ENCODE measurements at places on chromosomes 12 and 14.

- no peak for DNase-seq
These were observed 12.3 kb downstream of the HMGA2 start for GRCh38 chr12:65836419-65837197.

- no peak for DNase-seq
These were observed 1.8 kb downstream of the KIF26A start for GRCh38 chr14:104140213-104140462.

DNA sequence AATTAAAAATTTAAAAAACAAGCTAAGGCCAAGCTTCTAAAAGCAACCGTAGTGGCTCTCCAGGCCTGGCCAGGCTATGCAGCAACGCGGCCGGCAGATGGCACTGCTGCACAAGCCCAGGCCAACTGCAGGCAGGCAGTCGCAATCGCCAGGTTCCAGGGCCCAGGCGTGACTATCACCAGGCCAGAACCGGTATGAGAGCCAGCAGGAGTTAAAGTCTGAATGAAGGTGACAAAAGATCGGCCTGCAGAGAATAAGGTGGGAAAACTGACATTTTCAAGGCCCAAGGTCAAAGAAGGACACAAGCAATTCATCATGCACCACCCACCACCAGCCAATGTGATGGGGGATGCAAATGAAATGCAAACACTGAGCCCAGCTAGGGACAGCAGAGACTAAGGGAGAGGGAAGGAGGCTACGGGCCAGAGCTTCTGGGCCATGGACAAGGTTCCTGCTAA lies 43.6 kb upstream of the ANO2 start:
- peak; percentile 57 for DNase-seq

- no peak for DNase-seq
These were observed 157.6 kb downstream of the PRKCH start for GRCh38 chr14:61478971-61479473.

GRCh38 chr12:53842686-53843085 lies 90.9 kb upstream of the CISTR start:
- no peak for DNase-seq

- no peak for DNase-seq
These were observed 66.5 kb downstream of the ATP23 start for GRCh38 chr12:58007875-58008274.

GRCh38 chr14:74483321-74483720 lies 9.8 kb downstream of the NPC2 start:
- DNase-seq: no peak

GRCh38 chr14:72792051-72792788 lies 101.7 kb downstream of the DPF3 start:
- no peak for DNase-seq

DNA sequence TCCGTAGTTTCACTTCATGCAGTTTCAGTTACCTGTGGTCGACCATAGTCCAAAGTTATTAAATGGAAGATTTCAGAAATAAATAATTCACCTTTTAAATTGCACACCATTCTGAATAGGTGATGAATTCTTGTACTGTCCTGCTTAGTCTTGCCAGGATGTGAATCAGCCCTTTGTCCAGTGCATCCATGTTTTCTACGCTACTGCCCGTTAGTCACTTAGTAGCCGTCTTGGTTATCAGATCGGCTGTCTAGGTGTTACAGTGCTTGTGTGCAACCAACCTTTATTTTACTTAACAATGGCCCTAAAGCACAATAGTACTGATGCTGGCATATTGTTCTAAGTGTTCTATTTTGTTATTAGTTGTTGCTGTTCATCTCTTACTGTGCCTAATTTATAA lies 146.7 kb downstream of the ACSS3 start:
- DNase-seq: no peak

DNA sequence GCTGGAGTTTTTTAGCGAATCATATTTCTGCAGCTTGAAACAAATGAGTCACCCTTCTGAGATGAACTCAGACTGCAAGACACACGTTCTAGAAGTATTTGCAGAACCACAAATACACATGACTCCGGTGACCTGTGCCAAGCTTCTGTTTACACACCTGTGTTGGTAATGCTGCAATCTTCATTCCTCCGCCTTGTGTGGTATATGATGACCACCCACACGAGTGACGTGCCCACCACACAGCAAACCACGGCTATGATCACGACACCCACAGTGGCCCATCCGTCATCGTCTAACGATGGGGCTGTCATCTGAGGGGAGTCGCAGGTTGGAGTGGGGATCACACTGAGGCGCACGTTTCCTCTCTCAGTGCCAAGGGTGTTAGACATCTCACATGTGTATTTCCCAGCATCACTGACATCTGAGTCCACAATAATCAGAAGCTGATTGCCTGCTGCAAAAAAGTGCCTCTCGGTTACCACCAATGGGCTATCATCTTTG lies 43.0 kb downstream of the LRIG3 start:
- no peak for DNase-seq

GRCh38 chr12:93102744-93103143 lies 173.6 kb upstream of the EEA1 start:
- DNase-seq: no peak

- DNase-seq: no peak
These were observed 11.2 kb upstream of the RNU6-7 start for GRCh38 chr14:32190673-32191072.

DNA sequence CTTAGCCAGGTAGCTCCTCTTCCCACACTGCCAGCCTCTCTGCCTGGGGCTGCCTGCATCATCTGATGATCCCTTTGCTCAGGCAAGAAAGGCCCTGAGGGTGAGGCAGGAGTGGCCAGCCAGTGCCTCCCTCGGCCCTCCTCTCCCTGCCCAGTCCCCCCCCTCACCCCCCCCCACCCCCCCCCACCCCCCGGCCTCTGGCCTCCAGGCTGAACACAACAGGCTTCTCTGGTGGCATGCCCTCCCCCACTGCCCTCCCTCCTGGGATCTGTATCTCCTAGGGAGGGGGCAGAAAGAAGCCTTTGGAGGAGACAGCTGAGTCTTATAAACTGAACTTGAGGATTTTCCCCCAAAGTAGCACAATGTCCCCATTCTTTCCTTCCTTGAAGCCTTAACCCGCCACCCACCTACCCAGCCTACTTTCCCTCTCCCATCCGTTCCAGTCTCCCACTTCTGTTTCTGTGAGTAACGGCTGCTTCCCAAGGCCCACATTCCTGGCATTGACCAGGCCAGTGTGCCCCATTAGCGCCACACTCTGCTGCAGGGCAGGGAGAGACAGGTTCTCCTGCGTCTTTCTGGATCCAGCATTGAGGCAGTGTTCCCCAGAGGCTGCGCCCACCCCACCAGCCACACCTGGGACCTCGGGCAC lies 82.1 kb downstream of the B4GALNT3 start:
- no peak for DNase-seq

DNA sequence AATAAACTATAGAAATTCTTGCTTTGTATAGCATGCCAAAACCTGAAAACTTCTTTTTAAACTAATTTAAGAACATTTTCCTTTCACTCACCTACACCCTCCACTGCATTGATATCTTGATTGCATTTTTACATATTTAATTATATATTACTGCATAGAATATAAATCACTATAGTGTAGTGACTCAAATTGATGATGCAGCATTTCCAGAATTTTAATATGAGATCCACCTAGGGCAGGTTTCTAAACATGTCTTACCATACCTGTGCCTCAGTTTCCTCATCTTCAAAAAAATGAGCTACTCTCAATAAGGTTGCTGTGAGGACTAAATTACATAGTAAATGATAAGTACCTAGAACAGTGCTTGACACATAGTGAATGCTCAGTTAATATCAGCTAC lies 881.5 kb downstream of the RPS29 start:
- DNase-seq: no peak

DNA sequence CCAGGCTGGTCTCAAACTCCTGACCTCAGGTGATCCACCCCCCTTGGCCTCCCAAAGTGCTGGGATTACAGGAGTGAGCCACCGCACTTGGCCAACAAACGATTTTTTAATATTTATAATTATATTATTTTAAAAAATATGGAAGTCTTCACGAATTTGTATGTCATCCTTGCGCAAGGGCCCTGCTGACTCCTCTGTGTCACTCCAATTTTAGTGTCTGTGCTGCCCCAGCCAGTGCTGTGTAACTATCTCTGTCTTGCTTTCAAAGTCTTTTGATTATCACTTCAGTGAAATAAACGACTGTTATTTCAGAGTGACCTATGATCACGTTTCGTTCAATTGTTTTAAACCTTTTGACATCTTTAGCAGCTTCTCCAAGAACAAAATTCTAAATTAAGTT lies 13.1 kb upstream of the MMP17 start:
- DNase-seq: no peak

- no peak for DNase-seq
These were observed 454.8 kb downstream of the AEBP2 start for GRCh38 chr12:19894050-19894449.

DNA sequence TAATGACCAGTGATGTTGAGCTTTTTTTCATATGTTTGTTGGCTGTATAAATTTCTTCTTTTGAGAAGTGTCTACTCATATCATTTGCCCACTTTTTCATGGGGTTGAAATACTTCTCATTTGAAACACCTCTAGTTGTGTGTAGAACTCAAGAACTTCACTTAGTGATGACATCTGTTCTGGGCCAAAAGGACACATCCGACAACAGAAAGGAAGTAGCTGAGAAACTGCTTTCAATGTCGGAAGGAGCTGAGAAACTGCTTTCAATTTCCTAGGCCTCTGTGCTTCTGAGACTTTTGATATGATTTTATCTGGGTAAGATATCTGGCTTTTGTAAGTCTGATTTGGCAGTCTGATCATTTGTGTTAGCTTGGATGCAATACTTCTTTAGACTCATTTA lies 635.3 kb downstream of the TMTC2 start:
- no peak for DNase-seq

DNA sequence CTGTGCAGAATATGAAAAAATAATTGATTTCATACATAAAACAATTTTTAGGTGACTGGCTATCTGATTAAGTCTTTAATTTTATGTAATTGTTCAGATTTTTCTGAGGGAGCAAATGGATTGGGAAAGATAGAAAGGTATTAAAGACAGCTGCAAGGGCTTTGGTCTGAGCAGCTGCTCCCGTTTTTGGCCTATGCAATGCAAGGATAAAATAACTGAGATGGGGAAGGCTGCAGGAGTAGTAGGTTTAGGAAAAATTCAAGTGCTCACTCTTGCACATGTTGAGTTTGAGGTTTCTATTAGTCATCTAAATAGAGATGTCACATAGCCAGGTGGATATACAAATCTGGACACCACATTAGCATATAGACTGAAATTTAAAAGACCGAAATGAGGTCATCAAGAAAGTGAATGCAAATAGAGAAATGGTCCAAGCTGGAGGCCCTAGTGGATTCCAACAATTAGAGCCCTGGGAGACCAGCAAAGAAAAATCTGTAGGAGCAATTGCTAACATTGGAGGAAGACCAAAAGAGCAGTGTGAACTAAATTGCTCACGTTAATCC lies 144.0 kb downstream of the PPFIA2 start:
- no peak for DNase-seq

GRCh38 chr14:102579696-102580549 lies 12.5 kb upstream of the RCOR1 start:
- DNase-seq: no peak

GRCh38 chr12:34604227-34604626 lies 581.9 kb downstream of the ALG10 start:
- DNase-seq: no peak

- DNase-seq: no peak
These were observed 3.5 kb upstream of the ANKRD52 start for GRCh38 chr12:56261503-56262232.

DNA sequence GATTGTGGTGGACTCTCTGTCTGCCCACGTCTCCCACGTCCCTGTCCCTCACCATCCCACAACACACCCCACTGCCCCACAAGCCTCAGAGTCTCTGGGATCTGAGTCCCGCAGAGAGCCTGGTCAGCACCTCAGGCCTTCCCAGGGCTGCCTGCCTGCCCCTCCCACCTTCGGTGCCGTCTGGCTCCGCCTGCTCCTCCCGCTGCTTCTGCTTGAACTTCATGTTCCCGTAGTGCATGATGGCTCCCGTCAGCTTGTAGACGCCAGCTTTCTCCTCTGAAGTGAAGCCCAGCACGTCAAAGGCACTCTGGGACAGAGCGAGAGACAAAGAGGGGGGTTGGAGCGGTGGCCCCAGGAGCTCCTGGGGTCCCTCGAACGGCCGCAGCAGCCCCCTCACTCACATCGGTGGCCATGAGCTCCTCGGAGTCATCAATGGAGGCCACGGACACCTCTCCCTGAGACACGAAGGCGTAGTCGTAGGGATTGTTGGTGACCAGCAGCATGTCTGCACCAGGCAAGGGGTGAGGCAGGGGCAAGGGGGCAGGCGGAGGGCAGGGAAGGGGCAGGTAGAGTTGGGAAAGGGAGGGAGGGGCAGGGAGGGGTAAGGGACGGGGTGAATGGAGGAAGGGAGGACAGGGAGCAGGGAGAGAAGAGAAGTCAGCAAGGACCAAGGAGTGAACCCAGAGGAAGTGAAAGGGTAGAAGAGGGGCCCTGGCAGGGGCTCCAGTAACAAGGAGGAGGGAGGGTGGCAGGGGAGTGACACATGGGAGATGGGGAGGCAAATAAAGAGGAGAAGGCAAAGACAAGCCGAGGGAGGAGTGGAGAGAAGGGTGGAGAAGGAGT lies 5.6 kb downstream of the MYH6 start:
- DNase-seq: no peak

- DNase-seq: peak; percentile 41
These were observed 10.6 kb downstream of the RARG start for GRCh38 chr12:53221203-53222080.

GRCh38 chr14:104968153-104968527 lies 10.0 kb downstream of the AHNAK2 start:
- DNase-seq: no peak

GRCh38 chr14:75303381-75303789 lies 24.8 kb downstream of the FOS start:
- DNase-seq: no peak

DNA sequence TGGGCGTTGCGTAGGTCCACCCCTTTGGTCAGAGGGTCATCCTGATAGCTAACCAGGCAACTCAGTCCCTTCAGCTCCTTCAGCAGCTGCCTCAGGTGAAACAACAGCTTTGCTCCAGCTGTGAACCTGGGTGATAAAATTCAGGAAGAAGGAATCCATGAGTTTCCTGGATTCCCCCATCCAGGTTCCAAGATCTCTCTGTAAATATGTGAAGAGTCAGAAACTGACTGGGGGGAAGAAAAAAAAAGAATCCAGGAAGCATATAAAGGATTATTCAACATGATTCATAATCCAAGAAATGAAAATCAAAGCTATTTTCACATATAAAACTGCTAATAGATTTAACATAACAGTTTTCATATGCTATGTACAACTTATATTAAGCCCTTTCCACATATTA lies 8.6 kb downstream of the STAT2 start:
- DNase-seq: no peak

DNA sequence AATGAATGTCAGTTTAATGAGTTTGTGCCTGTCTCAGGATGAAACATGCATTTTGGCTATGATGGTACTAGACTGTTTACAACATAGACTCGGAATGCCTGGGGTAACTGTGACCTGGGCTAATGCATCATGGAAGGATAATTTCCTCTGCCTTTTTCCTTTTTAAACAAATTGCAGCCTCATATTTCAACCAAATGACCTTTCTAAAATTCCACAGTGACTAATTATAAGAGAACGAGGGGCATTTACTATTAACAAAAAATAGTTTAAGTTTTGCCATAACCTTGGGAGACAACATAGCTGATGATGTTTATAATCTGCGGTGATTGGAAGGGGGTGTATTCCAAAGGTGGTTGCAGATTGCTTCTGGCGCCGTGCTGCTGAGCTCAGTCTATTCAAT lies 1140.5 kb downstream of the GALC start:
- no peak for DNase-seq

- no peak for DNase-seq
These were observed 1.1 kb downstream of the EIF4B start for GRCh38 chr12:53007343-53007742.
